ENCODE measurements at places on chromosomes 2 and 18. TPM values are rescaled to one million over a fixed set of nuclear protein-coding genes. Genes with fewer than 3 reads are reported as not detected.
A peak's percentile ranks its signal among the peaks of the same experiment; 100 is the strongest.

DNA sequence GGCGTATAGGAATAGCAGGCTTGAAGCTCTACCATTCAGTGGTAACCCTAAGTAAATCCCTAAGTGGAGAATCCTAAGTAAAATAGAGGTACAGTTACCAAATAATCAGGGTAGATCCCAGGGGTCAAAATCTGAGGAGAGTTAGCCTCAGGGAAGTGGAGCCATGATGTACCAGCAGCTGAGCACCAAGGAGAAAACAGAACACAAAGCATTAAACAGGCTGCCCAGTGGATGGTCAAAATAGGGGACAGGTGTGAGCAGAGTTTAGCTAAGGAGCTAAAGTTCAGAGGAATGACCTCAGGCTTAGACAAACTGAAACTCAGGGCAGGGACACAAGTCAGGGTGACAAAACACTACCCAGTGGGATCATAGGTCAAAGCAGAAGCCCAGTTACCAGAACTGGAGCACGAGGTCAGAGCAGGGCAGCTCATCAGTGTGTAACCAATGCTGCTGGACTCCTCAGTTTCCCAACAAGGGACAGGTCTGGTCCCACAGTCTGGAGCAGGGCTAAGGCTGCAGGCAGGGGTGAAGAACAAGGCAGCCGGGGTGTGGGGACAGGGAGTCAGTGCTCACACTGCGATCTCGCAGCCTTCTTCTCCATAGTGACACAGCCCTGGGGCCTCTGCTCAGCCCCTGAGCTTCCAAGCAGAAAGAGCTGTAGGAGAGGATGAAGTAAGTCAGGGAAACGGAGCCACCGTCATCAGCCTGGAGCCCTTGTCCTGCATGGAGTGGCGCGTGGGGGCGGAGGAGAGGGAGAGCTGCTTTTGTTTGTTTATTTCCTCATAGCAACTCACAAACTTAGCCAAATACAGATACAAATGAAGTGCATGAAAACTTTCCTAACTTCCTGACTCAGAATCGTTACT is 264.0 kb downstream of the MREG start:
- H3K4me1 ChIP-seq = peaks cover 18% of the 10 kb centered on the region
- peak; percentile 72 for DNase-seq
- H3K27me3 ChIP-seq = no peaks in the 10 kb centered on the region
- peak overlapping the region; percentile 41 for H3K27ac ChIP-seq
- H3K36me3 ChIP-seq = no peaks in the 10 kb centered on the region

Gene MFF
- 103 TPM for total RNA-seq

DNA sequence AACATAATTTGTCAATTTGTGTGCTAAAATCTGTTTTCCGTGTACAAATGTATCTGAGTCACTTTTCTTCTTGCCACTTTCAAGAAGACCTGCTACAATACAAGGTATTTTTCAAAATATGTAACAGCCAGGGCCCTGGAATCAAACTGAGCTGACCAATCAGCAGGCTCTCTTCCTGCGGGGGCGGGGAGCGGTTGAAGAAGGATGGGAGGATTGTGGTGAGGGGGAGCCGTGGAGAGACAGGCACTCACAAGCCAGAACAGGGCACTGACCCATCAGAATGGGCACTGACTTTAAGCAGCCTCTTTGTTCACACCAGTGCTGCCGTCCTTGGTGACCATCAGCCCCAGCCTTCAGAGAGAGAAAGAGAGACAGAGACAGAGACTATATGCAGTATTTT is 40.6 kb upstream of the CCNYL1 start:
- no peak for DNase-seq
- H3K4me3 ChIP-seq = no peak overlapping the region
- H3K4me1 ChIP-seq = no peaks in the 10 kb centered on the region
- H3K27ac ChIP-seq = no peak overlapping the region
- H3K36me3 ChIP-seq = no peaks in the 10 kb centered on the region

Gene TCF23
- total RNA-seq = not detected

DNA sequence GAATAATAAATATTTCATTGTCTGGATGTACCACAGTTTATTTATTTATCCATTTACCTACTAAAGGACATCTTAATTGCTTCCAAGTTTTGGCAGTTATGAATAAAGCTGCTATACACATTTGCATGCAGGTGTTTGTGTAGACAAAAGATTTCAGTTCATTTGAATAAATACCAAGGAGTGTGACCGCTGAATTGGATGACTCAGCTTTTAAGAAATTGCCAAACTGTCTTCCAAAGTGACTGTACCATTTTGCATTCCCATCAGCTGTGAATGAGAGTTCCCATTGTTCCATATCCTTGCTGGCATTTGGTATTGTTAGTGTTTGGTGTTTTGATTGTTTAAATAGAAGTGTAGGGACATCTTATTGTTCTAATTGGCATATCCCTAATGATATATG is 36.2 kb upstream of the FMNL2 start:
- no peaks in the 10 kb centered on the region for H3K36me3 ChIP-seq
- no peaks in the 10 kb centered on the region for H3K4me1 ChIP-seq
- no peak overlapping the region for H3K4me3 ChIP-seq
- no peak overlapping the region for H3K27ac ChIP-seq

GRCh38 chr2:23271230-23271629 is 113.7 kb upstream of the KLHL29 start:
- DNase-seq = no peak
- H3K36me3 ChIP-seq = no peaks in the 10 kb centered on the region
- no peaks in the 10 kb centered on the region for H3K4me1 ChIP-seq
- H3K27ac ChIP-seq = no peak overlapping the region
- H3K4me3 ChIP-seq = no peak overlapping the region
- H3K27me3 ChIP-seq = no peaks in the 10 kb centered on the region

Gene HOXD4
- total RNA-seq = not detected

DNA sequence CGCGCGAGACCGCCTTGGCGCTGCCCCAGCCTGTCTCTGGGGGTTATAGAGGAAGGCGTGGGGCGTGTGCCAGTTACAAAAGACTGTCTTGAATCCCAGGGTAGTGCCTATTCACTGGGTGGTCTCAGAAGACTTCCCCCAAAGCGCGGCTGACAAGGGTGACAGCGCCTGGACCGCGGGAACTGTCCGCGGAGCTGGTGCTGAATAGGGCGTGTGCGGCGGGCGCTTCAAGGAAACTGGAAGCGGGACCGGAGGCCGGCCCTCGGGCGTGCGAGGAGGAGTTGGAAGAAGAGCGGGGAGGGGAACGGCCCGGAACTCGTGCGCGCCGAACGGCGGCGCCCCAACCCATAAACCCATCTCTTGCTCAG is 2.3 kb downstream of the EGR4 start:
- H3K27ac ChIP-seq = no peak overlapping the region
- no peaks in the 10 kb centered on the region for H3K36me3 ChIP-seq
- H3K4me3 ChIP-seq = peak overlapping the region; percentile 27

Gene DSEL
- total RNA-seq = 12.2 TPM

Gene ASPRV1
- 1.5 TPM for total RNA-seq

Gene ATP6V1B1
- not detected for total RNA-seq

GRCh38 chr18:7190547-7191156 is 40.2 kb upstream of the LRRC30 start:
- no peaks in the 10 kb centered on the region for H3K36me3 ChIP-seq
- H3K27ac ChIP-seq = no peak overlapping the region
- no peak for DNase-seq
- H3K27me3 ChIP-seq = no peaks in the 10 kb centered on the region

DNA sequence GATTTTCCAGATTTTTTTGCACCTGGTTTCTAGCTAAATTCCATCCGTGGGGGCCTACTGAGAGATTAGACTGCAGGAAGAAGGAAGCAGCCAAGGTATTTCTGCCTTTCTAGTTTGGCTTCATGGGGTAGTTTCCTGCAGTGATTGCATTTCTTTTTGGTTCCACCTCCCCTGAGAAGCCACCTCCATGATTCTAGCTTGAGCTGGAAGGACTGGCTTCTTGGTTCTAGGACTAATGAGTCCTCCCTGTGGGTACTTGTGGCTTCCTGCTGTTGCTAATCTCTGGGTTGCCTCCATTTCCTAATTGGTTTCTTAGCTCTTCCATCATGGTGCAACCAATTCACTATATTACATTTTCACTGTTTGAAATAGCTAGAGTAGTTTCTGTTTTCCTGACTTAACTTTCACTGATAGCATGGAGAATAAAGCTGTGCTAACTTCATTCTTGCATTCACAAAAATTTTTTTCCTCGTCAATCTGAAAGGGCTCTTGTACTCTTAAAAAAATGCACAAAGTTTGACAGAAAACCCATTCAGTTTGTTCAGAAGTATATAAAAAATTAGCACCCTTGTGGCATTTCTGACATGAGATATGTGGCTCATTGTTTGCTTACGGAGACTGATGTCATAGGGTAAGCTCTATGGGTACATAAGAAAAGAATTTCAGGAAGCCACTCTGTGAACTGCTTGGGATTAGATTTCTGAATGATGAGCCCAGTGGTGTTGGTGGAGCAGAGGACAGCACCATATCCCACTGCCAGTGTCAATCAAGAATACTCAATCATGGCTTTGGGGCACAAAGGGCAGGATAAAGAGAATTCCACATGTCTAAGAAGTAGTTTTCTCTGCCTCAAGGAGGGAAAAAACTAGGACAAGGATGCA is 242.8 kb upstream of the RBMS1 start:
- H3K4me3 ChIP-seq = no peak overlapping the region
- H3K36me3 ChIP-seq = no peaks in the 10 kb centered on the region
- no peaks in the 10 kb centered on the region for H3K4me1 ChIP-seq
- no peaks in the 10 kb centered on the region for H3K27me3 ChIP-seq
- no peak overlapping the region for H3K27ac ChIP-seq
- no peak for DNase-seq

Gene NUP35
- total RNA-seq = 9.4 TPM

Gene SATB2
- 9.4 TPM for total RNA-seq

- H3K27me3 ChIP-seq = no peaks in the 10 kb centered on the region
- DNase-seq = peak; percentile 96
- peak overlapping the region; percentile 93 for H3K27ac ChIP-seq
- H3K4me1 ChIP-seq = peaks cover 32% of the 10 kb centered on the region
These were observed 858 bp downstream of the TP53I3 start for GRCh38 chr2:24083567-24084385.

GRCh38 chr2:72261076-72261475 is 113.4 kb upstream of the CYP26B1 start:
- H3K36me3 ChIP-seq = no peaks in the 10 kb centered on the region
- no peaks in the 10 kb centered on the region for H3K4me1 ChIP-seq
- no peaks in the 10 kb centered on the region for H3K27me3 ChIP-seq
- no peak overlapping the region for H3K4me3 ChIP-seq
- no peak overlapping the region for H3K27ac ChIP-seq
